ENCODE measurements at places on chromosomes 5 and 9. TPM values are rescaled to one million over a fixed set of nuclear protein-coding genes. Genes with fewer than 3 reads are reported as not detected.

Gene ITGA2
- 12.6 TPM for total RNA-seq

Gene LCN15
- not detected for total RNA-seq

Gene SLC36A3
- not detected for total RNA-seq

Gene SLC34A3
- not detected for total RNA-seq

Gene CDKN2B
- total RNA-seq: 1.5 TPM

Gene GPSM1
- 11.4 TPM for total RNA-seq

Gene NMUR2
- not detected for total RNA-seq

Gene GPR150
- 0.84 TPM for total RNA-seq

Gene ADRB2
- total RNA-seq: 0.09 TPM

Gene FOXD4L5
- total RNA-seq: 0.20 TPM

Gene PRSS3
- total RNA-seq: 2,706 TPM

Gene FAM174A
- 8.2 TPM for total RNA-seq

Gene MARCHF11
- total RNA-seq: 0.57 TPM

Gene WNK2
- 96.1 TPM for total RNA-seq

Gene CATSPER3
- 0.57 TPM for total RNA-seq

Gene CRHBP
- total RNA-seq: 0.31 TPM
